ENCODE measurements at places on chromosomes 16 and 17. TPM values are rescaled to one million over a fixed set of nuclear protein-coding genes. Genes with fewer than 3 reads are reported as not detected.

The UBALD1 gene
- total RNA-seq, result 13.5 TPM

The KCNH6 gene
- total RNA-seq, result not detected

DNA sequence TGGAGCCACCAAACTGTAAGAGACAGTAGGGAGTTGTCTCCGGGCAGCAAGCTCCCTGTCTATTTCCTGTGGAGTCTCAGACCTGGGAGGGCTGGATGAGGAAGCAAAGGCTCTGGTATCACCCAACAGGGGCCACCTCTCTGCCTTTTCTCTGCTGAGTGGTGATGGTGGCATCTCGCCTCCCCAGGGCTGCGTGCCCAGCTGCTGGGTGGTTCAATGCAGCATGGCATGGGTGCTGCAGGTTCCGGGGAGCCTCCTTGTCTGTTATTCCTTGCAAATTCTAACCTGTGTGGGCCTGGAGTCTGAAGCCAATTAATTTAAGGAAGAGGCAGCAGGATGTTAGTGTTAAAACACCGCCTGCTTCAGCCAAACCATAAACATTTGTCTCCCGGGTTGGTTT is 78.2 kb downstream of the CCDC182 start:
- H3K36me3 ChIP-seq, result no peaks in the 10 kb centered on the region
- peaks cover 23% of the 10 kb centered on the region for H3K4me1 ChIP-seq
- no peak overlapping the region for H3K27ac ChIP-seq
- H3K27me3 ChIP-seq, result no peaks in the 10 kb centered on the region
- H3K4me3 ChIP-seq, result no peak overlapping the region

GRCh38 chr16:11691235-11691634 is 23.0 kb downstream of the SNN start:
- H3K36me3 ChIP-seq, result no peaks in the 10 kb centered on the region
- no peaks in the 10 kb centered on the region for H3K27me3 ChIP-seq
- H3K4me1 ChIP-seq, result peaks cover 42% of the 10 kb centered on the region
- no peak for DNase-seq

DNA sequence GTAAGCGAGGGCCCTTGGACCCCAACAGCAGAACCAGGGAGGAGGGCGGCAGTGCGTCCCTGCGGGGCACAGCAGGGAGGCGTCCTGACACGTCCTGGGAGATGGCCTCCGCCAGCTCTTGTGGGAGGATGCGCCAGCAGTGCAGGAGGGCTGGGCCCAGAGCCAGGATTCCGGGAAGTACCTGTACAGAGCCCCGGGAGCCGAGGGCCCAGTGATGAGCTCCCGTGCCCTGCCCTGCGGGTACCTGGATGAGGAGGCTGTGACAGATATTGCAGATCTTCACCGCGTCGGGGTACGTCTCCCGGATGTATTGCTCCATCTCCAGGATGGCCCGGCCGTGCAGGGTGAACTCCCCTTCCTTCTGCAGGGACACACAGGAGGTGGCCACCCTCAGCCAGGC is 23.1 kb downstream of the KDM8 start:
- no peaks in the 10 kb centered on the region for H3K36me3 ChIP-seq
- H3K27ac ChIP-seq, result no peak overlapping the region
- H3K4me3 ChIP-seq, result no peak overlapping the region
- H3K4me1 ChIP-seq, result peaks cover 26% of the 10 kb centered on the region
- no peaks in the 10 kb centered on the region for H3K27me3 ChIP-seq
- no peak for DNase-seq

GRCh38 chr17:83080858-83081683 is 1.7 kb downstream of the METRNL start:
- no peak for DNase-seq
- H3K36me3 ChIP-seq, result no peaks in the 10 kb centered on the region
- peak overlapping the region; percentile 52 for H3K4me3 ChIP-seq
- peaks cover 9% of the 10 kb centered on the region for H3K27me3 ChIP-seq

Data from gastrocnemius medialis (tissue), 4 donors.